ENCODE measurements at places on chromosomes 7 and 10.

GRCh38 chr10:5305374-5305773 lies 59.4 kb upstream of the UCN3 start:
- no peak for DNase-seq

GRCh38 chr7:149624006-149624405 lies 126.4 kb upstream of the ZNF746 start:
- DNase-seq = peak; percentile 49

DNA sequence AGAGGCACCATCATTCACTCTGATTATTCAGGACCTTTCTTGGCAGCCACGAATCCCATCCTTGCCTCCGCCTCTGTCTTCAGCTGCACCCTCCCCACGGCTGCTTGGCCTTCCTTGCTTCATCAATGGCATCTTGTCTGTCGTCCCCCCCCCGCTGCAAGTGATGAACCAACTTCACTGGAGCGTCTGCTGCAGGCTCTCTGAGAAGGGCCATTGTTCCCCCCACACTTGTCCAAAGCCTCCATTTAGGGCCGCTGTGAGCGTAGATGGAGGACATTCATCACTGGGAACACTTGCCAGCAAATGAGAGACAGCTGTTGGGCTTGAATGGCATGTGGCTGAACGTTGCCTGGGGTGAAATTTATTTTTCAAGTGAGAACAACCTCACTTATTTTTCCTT lies 20.1 kb downstream of the AFAP1L2 start:
- DNase-seq = no peak

GRCh38 chr10:129712000-129712399 lies 245.0 kb downstream of the MGMT start:
- no peak for DNase-seq

DNA sequence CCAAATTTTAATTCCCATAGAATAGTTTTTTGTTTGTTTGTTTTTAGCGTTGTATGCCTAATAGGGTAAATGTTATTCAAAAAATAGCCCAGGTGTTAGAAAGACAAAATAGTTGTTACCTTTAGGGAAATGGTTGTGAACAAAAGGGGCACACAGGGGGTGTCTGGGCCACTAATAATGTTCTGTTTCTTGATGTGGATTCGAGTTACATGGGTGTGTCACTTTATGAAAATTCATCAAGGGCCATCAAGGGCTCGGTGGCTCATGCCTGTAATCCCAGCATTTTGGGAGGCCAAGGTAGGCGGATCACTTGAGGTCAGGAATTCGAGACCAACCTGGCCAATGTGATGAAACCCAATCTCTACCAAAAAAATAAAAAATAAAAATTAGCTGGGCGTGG lies 531.8 kb upstream of the C7orf33 start:
- no peak for DNase-seq

DNA sequence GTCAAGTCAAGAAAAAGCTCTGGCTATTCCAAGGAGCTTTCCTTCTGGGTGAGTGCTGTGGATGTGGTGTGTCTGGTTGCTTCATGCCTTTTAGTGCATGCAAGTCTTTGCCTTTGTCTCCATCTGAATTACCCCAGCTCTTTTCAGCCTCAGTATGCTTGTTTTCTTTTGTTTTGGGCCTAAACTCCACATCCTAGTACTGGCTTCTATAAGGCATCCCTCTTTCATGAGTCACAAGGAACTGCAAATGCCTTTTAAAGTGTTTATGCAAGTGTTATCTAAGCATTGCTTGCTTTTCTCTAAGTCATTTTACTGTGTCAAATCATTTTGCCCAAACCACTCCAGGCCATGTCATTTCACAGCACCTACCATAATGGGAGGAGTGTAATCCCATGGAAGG lies 132.1 kb downstream of the PLCE1 start:
- no peak for DNase-seq
